Myocyte (in vitro differentiated cells): ENCODE measurements at places on chromosomes 7 and 10. TPM values are rescaled to one million over a fixed set of nuclear protein-coding genes. Genes with fewer than 3 reads are reported as not detected.

Gene NYAP1
- total RNA-seq: 0.05 TPM in 1 of 2 replicates, not detected in the other

Gene DDC
- not detected in 2 replicates for total RNA-seq

Gene TPK1
- total RNA-seq: 2.3 and 4.8 TPM in 2 replicates

Gene OR2A1
- not detected in 2 replicates for total RNA-seq

Gene WDR86
- total RNA-seq: 0.42 TPM in 1 of 2 replicates, not detected in the other

Gene CALHM3
- not detected in 2 replicates for total RNA-seq

Gene TUBGCP2
- 66.3 and 71.5 TPM in 2 replicates for total RNA-seq

Gene SEMA3D
- total RNA-seq: 0.36 and 0.62 TPM in 2 replicates

Gene PIP
- total RNA-seq: not detected in 2 replicates

Gene PALD1
- 0.21 and 0.31 TPM in 2 replicates for total RNA-seq

Gene SKIDA1
- 0.26 and 0.37 TPM in 2 replicates for total RNA-seq

Gene CADPS2
- 0.80 and 0.88 TPM in 2 replicates for total RNA-seq

Gene CACUL1
- 32.3 and 42.4 TPM in 2 replicates for total RNA-seq

Gene HSPA12A
- total RNA-seq: 5.4 and 7.8 TPM in 2 replicates

Gene TEX47
- total RNA-seq: not detected in 2 replicates

Gene RPEL1
- 0.21 TPM in 1 of 2 replicates, not detected in the other for total RNA-seq

Gene ADAP1
- total RNA-seq: 0.56 and 1.6 TPM in 2 replicates

Gene SPRN
- 0.05 and 0.08 TPM in 2 replicates for total RNA-seq

Gene OGDHL
- total RNA-seq: 0.05 and 0.16 TPM in 2 replicates

Gene DENND2A
- total RNA-seq: 0.05 and 0.21 TPM in 2 replicates

Gene RADIL
- total RNA-seq: 1.1 and 1.8 TPM in 2 replicates

Gene SPDYE2
- total RNA-seq: not detected in 2 replicates

Gene DKK1
- 4.9 and 13.5 TPM in 2 replicates for total RNA-seq
